ENCODE measurements at places on chromosomes 11 and 22. TPM values are rescaled to one million over a fixed set of nuclear protein-coding genes. Genes with fewer than 3 reads are reported as not detected.

DNA sequence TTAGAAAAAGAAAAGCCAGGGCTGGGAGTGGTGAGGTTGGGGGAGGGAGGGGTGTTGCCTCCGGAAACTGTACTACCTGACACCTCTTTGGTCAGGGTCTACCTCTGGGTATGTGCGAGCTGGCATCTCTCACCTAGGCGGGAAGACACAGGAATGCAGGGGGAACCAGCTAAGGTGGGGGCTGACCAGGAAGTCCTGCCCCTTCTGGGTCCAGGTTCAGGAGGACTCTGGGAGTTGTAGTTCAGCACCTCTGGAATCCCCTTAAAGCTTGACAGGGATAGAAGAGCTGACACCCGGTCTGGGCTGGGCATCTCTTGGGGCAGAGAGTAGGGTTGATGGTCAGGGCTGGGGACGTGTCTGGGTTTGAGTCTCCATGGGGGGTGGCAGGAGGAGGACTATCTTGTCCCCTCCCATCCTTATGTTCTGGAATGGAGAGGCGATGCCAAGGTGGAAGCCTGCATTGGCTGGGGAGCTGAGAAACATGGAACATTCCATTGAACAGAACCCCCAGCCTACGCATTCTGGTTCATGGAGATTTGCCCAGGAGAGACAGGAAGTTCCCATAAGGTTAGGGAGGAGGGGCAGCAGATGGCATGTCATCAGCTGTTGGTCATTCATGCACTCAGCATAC lies 2.1 kb upstream of the KIAA1671 start:
- H3K27me3 ChIP-seq: peaks cover 57% of the 10 kb centered on the region
- H3K36me3 ChIP-seq: no peaks in the 10 kb centered on the region
- no peak overlapping the region for H3K4me3 ChIP-seq
- peaks cover 17% of the 10 kb centered on the region for H3K4me1 ChIP-seq
- H3K27ac ChIP-seq: no peak overlapping the region
- DNase-seq: no peak

DNA sequence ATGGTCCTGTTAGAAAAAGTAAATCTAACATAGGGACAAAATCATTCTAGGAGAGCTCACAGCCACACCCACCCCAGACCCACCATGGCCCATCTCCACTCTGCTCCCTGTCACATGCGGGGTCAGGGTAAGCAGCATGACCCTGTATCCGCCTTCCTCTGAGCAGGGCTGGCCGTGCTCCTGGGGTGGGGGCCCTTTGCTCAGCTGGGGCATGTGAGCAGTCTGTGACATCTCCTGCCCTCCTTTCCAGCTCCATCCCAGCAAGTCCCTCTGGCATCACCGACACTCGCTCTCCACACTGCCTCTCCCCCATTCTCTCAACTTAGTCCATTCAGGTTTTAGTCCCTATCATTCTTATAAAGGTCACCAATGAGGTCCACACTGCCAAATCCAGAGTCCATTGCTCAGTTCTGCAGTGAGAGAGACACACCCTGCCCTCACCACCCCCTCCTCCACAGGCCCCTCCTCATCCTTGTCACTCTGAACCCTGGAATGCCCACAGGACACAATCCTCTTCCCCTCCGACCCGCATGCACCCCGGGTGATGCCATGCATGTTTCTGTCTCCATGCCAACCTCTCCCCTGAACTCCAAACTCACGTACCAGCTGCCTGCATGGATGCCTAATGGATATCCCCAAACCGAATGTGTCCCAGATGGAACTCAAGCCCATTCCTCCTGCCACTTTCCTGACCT lies 65.1 kb upstream of the PITPNB start:
- H3K4me1 ChIP-seq: peaks cover 8% of the 10 kb centered on the region
- H3K27me3 ChIP-seq: no peaks in the 10 kb centered on the region
- no peak overlapping the region for H3K27ac ChIP-seq
- H3K36me3 ChIP-seq: no peaks in the 10 kb centered on the region
- no peak overlapping the region for H3K4me3 ChIP-seq

- H3K4me3 ChIP-seq: no peak overlapping the region
- peaks cover 14% of the 10 kb centered on the region for H3K36me3 ChIP-seq
- H3K4me1 ChIP-seq: peaks cover 3% of the 10 kb centered on the region
- no peaks in the 10 kb centered on the region for H3K27me3 ChIP-seq
Measured at GRCh38 chr11:67195971-67196456, 70.3 kb upstream of the GRK2 start.

Gene GAS2
- 0.99 TPM for total RNA-seq

GRCh38 chr11:57913715-57914704 lies 109.7 kb upstream of the OR9Q1 start:
- H3K36me3 ChIP-seq: no peaks in the 10 kb centered on the region
- no peak overlapping the region for H3K27ac ChIP-seq
- no peak for DNase-seq

- H3K36me3 ChIP-seq: peaks cover 52% of the 10 kb centered on the region
- H3K27me3 ChIP-seq: peaks cover 9% of the 10 kb centered on the region
Measured at GRCh38 chr11:61833926-61834277, 5.8 kb downstream of the FADS2 start.

Gene GLB1L3
- 11.9 TPM for total RNA-seq

GRCh38 chr11:101482556-101483124 lies 101.2 kb downstream of the TRPC6 start:
- no peaks in the 10 kb centered on the region for H3K4me1 ChIP-seq
- H3K4me3 ChIP-seq: no peak overlapping the region
- no peaks in the 10 kb centered on the region for H3K27me3 ChIP-seq
- DNase-seq: no peak

Gene PYGM
- total RNA-seq: 3.3 TPM

GRCh38 chr11:108882211-108882831 lies 217.5 kb downstream of the DDX10 start:
- DNase-seq: no peak
- no peaks in the 10 kb centered on the region for H3K27me3 ChIP-seq
- no peak overlapping the region for H3K27ac ChIP-seq
- H3K36me3 ChIP-seq: no peaks in the 10 kb centered on the region
- H3K4me3 ChIP-seq: no peak overlapping the region
- H3K4me1 ChIP-seq: peaks cover 20% of the 10 kb centered on the region

All from activated CD8-positive, alpha-beta T cell treated with anti-CD3 and anti-CD28 coated beads for 36 hours (primary cell).